ENCODE measurements at places on chromosomes 12 and 14.
A peak's percentile ranks its signal among the peaks of the same experiment; 100 is the strongest.

- DNase-seq, result no peak
These were observed 130.4 kb downstream of the DICER1 start for GRCh38 chr14:95026851-95027463.

DNA sequence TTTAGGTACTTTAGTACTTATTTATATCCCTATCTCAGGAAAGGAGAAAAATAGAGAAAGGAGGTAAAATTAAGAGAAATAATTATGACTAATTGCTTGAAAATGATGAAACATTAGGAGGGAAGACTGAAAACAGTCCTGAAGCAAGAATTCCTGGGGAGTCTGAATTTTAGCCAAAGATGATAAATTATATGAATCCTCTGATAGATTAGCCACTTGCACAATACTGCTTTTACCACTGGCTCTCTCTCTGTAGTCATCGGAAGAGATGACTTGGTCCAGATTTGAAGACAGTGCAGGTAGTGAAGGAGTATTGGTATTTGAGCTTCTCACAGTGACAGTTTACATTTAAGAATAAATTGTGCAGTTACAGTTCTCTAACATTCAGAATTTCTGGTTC, 83.8 kb upstream of the CLEC14A start:
- no peak for DNase-seq

- peak; percentile 29 for DNase-seq
These were observed 102.0 kb downstream of the HMGA2 start for GRCh38 chr12:65926119-65926908.

- no peak for DNase-seq
These were observed 338.7 kb downstream of the TRHDE start for GRCh38 chr12:72610854-72611358.

DNA sequence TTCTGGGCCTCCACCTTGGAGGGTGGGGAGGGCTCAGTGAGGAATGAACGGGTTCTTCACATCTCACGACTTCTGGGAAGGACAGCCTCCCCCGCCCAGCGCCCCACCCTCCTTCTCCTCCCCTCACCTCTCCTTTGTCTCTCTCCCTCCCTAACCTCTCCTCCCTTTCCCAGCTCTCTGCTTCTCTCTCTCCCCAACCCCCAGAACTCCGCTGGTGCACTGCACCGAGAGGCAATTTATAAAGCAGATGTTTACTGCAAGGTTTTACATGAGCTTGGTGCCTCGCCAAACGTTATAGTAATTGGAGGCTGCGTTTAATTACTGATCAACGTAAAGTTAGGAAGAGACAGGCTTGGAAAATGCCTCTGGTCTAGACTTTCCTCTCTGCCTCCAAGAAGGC, 42.9 kb upstream of the FAM222A start:
- no peak for DNase-seq

DNA sequence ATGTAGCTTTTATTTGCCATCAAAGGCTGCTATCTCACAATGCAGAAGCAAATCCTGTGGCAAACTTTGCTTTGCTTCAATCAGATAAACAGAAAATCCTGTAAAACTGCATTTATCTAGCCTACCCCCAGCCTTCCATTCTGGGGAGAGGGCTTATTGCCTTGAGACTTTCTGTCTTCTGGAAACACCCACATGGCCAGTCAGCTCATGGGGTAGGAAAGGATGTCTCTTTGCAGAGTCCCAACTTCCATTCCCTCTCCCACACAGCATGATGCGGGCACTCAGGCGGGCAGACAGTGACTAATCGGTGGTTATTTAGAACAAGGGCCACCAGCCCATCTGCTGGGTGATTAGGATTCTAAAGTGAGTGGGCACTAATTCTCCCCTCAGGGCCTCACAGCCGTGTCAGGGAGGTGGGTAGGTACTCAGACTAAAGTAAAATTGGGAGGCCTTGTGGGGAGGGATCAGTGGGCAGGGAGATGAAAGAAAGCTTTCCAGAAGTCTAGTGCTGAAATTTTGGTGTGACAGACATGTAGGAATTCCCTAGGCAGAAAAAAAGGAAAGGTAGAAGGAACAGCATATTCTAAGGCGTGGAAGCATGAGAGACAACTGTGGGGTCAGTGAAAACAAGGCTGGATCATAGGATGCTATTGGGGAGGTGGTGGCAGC, 720.5 kb downstream of the VRK1 start:
- DNase-seq, result peak; percentile 19

- DNase-seq, result no peak
These were observed 411.1 kb downstream of the CCER1 start for GRCh38 chr12:90543841-90544240.

DNA sequence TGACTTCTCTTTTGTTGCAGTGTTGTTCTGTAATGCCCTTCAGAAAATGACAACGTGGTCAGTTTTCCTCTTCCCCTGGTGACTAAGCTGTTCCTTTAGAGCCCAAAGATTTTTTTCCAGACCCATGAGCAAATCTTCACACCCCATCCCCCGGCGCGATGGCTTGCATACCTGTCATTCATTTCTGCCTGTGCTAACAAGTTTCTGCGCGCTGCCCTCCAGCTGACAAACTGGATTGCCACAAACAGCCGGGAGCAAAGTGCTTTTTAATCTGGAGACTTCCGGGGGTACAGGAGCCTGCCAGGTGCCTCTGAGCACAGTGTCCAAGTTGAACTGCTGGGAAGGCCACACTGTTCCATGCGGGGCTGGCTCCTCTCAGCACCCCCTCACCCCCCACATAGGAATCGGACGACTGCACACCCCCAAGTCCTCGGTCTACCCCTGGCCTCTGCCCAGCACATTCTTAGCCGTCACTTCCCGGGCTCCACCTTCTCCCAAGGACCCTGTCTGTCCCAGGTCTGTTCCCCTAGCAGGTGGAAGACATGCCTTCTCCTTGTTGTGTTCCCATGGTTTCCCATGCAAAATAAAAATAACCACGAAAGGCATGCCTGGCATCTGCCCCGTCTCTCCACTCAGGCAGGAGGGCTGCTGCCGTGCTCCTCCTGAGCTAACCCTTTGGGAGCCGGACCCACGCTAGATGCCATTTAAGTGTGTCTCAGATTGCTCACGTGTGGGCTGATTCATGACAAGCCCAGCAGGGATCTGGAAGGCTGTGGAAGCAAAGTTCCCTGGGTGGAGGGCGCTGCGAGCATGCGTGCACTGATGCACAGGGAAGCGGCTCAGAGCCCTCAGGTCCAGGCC, 14.1 kb downstream of the RILPL1 start:
- DNase-seq, result no peak
